Activated naive CD8-positive, alpha-beta T cell treated with anti-CD3 and anti-CD28 coated beads, Interleukin-2, amount 50 U/mL, for 24 hours (primary cell): ENCODE measurements at places on chromosomes 1 and 21.

GRCh38 chr1:204123376-204123775 is 28.5 kb downstream of the ETNK2 start:
- DNase-seq, result no peak

DNA sequence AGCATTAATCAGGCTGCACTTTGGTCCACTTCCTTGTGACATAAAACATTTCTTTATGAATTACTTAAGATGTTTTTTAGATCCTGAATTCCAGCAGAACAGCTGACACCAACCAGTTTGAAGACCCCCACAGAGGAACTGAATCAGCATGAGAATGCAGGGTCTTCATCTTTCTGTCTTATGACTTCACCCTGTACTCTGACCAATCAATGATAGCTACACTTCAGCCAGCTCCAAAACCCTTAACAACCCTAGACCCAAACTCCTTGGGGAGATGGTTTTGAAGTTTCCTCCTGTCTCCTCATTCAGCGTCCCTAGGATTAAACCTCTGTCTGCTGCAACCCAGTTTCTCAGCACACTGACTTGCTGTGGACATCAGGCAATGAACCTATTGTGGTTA is 175.0 kb downstream of the CTH start:
- no peak for DNase-seq

- no peak for DNase-seq
Measured at GRCh38 chr1:31761883-31762282, 2.3 kb downstream of the ADGRB2 start.

DNA sequence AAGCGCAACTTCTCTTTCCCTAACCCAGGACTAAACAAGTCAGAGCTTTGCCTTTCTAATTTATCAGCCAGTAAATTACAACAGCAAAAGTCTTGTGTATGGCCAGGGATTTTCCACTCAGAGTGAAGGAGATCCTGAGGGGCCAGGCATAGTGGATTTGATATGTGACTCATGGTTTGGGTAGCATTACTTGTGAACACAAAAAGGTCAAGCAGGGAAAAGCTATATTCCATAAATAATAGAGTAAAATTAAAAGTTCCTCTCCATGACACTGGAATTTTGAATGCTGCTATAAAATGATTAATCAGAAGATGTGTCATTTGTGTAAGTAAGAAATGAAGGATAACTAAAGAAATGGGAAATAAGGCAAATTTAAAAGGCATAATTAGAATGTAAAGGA is 284.8 kb downstream of the HLX start:
- no peak for DNase-seq

DNA sequence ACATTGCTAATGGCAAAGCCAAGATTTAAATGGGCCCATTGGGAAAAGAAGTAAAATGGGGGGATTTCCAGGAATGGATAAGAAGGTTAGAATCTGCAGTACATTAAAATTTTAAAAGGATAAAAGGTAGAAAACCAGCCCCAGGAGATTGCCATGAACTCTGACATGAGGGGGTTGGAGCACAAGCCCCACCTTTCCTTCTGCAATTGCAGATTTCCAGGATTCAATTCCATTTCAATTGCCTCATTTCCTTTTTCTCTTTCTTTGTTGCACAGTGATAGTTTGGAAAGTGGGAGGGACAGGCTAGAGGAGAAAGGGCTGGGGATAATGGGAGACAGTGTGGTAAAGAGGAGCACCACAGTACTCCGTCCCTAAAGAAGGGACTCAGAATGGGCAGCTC is 238.5 kb upstream of the RAB4A start:
- DNase-seq, result no peak

GRCh38 chr1:6570100-6570499 is 9.7 kb upstream of the ZBTB48 start:
- DNase-seq, result no peak

GRCh38 chr1:235411489-235412486 is 44.6 kb downstream of the TBCE start:
- no peak for DNase-seq

DNA sequence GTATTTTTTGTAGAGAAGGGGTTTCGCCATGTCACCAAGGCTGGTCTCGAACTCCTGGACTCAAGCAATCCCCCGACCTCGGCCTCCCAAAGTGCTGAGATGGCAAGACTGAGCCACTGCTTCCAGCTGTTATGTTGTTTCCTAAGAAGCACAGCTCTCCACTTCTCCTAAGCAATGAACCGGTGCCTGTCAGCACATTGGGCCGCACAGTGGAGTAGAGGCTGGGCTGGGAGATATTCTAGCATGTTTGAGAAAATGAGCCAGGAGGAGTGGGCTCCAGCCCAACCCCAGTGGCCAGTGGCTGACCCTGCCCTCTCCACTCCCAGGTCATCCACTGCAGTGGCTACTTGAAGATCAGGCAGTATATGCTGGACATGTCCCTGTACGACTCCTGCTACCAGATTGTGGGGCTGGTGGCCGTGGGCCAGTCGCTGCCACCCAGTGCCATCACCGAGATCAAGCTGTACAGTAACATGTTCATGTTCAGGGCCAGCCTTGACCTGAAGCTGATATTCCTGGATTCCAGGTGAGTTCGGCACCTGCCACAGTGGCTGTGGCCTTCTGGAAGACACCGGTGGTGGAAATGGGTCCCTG is 27.0 kb downstream of the SIM2 start:
- DNase-seq, result no peak

GRCh38 chr1:56255516-56256152 is 323.7 kb downstream of the PLPP3 start:
- no peak for DNase-seq

DNA sequence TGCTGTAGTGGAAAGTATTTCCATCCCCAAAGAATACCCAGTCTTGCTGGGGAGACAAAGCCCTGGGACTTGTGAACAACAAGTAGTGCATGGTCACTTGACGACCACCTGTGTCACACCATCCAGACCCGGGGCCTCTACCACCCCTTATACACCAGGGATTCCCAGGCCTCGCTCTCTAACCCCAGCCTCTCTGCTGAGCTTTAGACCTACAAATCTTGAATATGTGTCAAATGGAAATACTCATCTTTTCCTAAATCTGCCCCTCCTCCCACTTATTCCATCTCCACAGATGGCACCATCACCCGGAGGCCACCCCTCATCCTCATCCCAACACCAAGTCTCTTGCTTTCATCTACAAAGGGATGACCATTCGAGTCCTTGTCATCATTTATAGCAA is 875 bp upstream of the RNASEL start:
- no peak for DNase-seq

DNA sequence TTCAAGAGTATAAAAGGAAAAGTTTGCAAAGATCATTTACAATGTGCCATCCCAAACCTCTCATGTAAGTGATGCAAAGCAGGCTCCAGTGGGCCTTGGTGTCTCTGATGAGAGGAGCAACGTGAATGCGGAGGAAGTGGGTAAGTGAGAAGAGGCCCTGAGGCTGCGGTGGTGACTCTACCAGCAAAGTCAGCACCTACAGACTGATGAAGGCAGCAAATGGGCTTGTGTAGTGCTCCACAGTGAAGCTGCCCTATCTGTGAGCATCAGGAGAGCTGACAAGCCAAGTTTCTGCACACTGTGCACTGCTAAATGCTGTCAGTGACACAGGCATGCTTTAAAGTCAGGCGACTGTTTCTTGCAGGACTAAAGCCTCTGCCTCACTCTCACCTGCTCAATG is 15.6 kb upstream of the RAP1A start:
- peak; percentile 73 for DNase-seq

GRCh38 chr1:2241820-2242219 is 13.7 kb downstream of the SKI start:
- DNase-seq, result no peak

DNA sequence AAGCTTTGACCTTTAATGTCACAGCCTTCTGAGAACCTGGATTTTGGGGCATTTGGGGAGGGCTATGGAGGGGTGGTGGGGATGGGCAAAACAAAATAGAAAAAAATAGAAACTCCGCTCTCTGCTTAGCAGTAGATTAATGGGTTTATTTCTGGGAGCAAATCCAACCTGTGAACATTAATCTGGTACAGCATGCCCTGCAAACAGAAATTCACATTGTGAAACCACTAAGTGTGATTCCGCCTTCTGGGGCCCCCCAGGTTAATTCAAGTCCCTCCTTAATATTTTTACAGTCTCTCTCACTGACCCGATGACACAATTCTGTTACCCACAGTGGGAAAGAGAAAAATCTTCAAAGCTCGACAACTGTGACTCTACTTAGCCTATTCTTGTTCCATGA is 76.4 kb downstream of the TIAM1 start:
- no peak for DNase-seq

GRCh38 chr21:42461881-42462877 is 33.8 kb downstream of the RSPH1 start:
- no peak for DNase-seq

DNA sequence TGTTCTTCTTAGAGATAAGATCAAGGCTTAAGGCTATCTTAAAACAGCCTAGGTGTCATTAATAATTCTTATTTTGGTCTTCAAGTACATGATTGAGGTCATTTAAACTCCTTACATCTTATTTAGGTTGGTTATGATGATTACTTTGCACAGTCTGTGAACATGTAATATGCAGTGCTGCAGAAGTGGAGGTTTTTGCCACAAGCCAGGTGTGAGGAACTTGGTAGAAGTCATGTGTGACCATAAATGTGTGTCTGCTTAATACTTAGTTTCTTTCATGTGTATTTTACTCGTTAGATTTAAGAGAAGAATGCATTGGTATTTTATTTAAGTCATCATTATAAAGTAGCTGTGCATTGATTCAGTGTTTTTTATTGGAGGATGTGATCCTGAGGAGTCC is 10.1 kb downstream of the ATG4C start:
- DNase-seq, result no peak

DNA sequence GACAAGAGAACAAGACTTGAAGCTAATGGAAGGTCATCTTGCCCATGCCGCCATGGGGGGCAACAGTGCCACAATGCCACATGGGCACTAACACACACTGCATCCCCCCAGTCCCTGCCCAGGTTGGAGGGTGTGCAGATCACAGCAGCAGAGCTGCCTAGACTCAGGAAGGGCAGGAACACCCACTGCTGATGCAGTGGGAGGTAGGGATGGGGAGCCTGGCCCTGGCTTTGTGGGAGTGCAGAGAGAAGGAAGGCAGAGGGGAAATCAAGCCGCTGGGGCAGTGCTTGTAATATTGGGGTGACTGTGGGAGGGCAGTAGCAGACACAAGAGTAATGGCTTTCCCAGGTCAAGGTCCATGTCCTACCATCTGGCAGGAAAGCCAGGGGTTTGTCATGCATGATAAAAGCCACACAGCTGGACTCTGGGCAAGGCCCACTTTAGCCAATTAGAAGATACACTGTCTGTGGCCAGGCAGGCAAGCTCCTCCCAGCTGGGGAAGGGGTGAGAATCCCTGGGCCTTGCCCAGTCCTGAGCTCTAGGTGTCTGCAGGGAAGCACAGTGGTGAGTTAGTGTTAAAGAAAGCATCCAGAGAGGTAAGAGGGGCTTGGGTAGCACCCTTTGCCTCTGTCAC is 25.4 kb upstream of the MEF2D start:
- DNase-seq, result no peak

- DNase-seq, result no peak
Measured at GRCh38 chr1:87007323-87007722, 92.9 kb downstream of the HS2ST1 start.

- no peak for DNase-seq
Measured at GRCh38 chr1:236530959-236531358, 7.2 kb downstream of the LGALS8 start.

- no peak for DNase-seq
Measured at GRCh38 chr21:15291621-15292266, 226.9 kb upstream of the NRIP1 start.

DNA sequence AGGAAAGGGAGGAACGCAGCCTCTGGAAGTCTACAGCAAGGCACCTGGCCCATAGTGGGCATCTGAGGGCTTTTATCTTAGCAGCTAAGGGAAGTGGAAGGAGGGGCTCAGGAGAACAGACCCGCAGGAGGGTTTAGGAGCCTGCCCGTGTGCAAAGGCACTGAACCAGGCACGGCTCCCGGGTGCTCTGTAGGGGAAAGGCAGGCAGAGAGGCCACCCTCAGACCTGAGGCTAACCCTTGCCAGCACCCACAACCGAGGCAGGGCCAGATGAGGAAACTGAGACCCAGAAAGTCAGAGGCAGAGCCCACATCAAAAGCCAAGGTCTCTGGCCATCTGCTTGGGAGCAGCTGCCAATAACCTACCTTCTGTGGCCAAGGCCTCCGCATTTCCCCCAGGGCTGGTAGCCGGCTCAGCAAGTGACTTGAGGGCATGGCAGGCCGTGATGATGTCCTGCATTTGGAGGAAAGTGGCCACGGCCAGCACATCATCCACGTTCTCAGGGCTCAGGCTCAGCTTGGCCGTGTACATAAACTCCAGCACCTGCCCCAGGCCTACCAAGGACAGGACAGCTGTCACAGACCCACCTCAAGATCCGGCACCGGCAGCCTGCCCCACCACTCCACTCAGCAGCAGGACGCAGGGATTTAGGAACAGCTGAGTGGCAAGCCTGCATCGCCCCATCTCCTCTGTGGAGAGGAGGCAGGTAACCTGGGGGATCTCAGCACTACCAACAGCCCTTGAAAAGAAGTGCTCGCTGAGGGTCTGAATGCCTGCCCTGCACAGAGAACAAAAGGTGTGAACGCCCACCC is 29.1 kb downstream of the ZBTB17 start:
- DNase-seq, result no peak

DNA sequence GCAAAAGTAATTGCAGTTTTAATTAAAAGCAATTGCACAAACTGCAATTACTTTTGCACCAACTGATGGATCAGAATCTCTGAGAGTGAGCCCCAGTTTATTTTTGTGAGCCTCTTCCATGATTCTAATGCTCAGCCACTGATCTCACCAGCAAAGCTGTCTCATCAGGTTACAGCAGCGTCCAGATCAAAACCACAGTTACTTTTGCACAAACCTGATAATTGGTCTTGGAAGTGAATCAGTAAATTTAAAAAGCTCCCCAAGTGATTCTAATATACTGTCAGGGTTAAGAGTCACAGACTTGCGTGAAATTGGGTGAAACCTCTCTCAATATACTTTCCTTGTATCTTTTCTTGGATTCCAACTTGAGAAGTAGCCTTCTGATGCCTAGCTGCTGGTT is 13.5 kb upstream of the CR2 start:
- no peak for DNase-seq

DNA sequence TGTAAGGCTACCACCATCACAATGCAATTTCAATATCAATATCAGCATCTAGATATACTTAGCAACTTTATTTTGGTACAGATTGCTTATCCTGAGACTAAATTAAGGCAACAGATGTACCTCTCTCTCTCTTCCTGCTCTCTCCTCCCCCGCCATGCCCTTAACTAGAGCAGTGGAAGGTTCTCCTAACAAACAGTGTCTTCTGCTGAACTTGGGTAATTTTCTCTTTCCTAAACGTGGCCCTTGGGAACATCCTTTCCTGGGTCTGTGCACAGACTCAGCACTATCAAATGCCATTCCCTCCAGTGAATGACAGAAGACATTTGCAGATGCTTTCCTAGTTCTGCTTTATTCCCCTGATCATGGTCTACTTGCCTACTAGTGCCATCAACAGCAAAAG is 85.6 kb upstream of the TTC39A start:
- no peak for DNase-seq

DNA sequence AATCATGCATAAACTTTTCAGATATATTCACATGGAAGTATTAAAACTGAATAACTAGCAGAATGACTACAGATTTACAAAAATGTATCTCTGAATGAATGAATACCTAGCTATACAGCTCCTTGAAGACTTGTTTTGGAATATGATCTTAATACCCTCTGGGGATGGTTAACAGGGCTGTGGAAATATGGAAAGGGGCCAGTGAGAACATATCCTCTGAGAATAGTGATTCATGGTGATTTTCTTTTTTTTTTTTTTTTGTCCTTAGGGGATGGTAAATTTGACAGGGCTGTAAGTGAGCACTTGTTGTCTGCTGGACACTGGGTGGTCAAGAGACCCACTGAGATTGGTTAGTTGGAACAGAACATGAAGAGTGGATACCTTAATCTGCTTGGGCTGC is 80.7 kb upstream of the HP1BP3 start:
- DNase-seq, result no peak

- no peak for DNase-seq
Measured at GRCh38 chr1:243582326-243582725, 267.7 kb downstream of the AKT3 start.
